ENCODE measurements at places on chromosomes 7 and 10.

GRCh38 chr7:151228024-151228866, 1.2 kb upstream of the ABCF2 start:
- no peak for DNase-seq

DNA sequence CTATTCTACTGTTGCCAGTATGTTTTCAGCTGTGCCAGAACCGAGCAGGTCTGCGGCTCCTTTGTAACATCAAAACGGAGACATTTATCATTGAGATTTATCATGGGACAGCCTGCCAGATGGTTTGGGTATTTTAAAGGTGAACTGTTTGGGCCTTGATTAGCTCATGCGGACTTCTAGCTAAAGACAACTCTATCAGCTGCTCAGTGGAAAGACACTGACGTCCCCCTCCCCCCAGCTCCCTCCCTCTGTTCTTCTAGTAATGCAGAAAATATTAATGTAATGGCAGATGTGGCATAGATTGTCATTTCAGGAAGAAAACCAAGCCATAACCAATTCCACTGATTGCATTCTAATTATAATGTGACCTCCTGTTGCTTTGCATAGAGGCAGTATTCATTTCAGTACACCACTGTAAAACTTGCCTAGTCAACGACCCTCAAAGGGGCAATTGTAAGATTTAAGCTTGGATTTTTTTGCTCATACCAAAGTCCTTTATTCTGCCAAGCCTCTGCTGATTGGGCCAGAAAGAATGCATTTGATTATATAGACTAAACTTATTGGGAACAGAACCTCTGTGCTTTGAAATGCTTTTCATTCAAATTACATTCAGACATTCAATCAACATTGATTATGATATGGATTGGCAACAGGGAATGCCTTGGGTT, 966.8 kb downstream of the LRMDA start:
- no peak for DNase-seq

GRCh38 chr7:22220941-22221340, 136.0 kb downstream of the RAPGEF5 start:
- no peak for DNase-seq

DNA sequence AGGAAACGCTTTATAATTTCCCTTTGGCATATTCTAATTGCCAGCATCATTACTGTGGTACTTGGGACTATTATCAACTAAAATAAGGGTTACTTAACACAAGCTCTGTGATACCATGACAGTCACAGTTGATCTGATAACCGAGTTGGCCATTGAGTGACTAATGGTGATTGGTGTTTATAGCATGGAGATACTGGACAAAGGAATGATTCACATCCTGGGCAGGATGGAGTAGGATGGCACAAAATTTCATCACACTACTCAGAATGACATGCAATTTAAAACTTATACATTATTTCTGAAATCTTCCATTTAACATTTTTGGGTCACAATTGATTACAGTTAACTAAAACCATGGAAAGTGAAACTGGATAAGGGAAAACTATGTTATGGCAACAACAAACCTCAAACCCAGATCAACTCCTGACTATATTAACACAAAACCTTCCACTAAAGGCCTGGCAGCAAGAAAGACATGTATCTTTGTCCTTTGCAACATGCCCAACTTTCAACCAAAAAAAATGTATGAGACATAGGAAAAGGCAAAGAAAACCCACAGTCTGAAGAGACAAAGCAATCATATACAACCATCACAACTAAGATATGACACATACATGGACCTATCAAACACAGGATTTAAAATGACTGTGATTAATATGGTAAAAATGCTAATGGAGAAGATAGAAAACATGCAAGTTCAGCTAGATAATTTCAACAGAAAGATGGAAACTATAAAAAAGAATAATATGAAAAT, 208.5 kb upstream of the NRP1 start:
- no peak for DNase-seq

DNA sequence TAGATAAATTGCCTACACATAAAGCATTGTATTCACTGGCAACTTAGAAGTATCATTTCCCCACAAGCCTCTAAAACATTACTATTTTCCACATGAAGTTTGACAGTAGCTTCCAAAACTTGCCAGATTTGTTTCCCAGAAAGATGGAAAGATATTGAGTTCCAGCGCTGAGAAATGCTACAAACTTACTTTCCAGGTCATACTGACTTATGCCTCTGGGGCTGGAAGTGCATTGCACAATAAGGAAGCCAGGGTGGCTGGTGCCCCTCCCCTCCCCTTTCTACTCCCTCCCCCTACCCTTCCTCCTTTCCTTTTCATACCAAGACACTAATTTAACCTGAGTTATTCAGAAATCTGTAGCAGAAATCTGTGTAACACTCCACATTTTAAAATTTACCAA, 212.6 kb downstream of the WDR37 start:
- DNase-seq, result no peak

GRCh38 chr7:81155654-81156373, 237.0 kb upstream of the SEMA3C start:
- no peak for DNase-seq

DNA sequence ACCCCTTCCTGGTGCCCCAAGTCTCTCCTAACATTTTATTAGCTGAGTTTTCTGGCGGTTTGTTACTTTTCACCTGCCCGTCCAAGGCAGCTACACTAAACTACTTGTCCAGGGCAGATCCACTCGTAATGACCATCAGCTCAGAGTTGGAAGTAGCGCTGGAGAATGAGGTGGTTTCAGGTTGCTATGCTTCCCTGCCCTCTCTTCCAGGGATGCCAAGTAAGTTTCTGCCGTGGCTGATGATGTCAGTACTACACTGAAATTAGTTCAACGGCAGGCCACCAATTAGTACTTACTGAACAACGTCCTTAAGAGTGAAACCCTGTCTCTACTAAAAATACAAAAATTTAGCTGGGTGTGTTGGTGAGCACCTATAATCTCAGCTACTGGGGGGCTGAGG, 55.2 kb downstream of the DIP2C start:
- no peak for DNase-seq

DNA sequence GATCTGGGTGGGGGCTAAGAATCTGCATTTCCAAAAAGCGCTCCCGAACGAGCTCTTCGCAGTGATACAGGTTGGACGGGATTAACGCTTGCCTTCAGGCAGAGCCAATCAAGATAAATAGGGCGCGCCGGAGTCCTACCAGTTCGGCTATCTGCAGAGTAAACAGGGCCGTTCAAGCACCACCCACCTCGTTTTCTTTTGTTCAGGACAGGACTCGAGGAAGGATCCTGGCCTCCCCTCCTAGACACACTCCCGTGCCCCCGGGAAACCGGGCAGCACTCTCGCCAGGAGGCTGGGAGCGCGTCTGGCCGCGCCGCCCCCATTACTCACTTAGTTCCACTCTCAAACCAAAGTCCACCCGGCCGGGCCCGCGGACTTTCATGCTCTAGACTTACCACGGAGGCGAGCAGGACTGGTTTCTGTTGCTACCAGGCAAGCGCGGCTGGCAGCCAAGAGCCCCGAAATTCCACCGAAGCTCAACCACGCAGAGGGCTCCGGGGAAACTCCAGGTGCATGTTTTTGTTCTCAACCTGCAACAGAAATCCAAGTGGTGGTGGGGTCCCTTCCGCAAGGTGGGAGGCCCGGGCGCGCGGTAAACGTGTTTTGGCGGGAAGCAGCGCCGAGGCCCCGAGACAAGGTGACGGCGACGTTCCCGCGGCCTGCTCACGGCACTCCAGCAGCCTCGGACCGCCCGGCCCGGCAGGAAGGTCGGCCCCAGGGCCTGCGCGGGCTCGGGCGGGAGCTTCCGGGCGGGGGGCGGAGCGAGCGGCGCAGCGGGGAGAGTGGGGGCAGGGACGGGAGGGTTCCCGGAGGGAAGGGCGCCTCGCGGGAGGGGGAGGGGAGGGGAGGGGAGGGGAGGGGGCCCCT, 12.7 kb downstream of the HNRNPF start:
- peak; percentile 78 for DNase-seq

Measured in CD4-positive, alpha-beta T cell treated with Interleukin-21 for 1 hour (primary cell).